ENCODE measurements at places on chromosomes 12 and 14. TPM values are rescaled to one million over a fixed set of nuclear protein-coding genes. Genes with fewer than 3 reads are reported as not detected.
A peak's percentile ranks its signal among the peaks of the same experiment; 100 is the strongest.

DNA sequence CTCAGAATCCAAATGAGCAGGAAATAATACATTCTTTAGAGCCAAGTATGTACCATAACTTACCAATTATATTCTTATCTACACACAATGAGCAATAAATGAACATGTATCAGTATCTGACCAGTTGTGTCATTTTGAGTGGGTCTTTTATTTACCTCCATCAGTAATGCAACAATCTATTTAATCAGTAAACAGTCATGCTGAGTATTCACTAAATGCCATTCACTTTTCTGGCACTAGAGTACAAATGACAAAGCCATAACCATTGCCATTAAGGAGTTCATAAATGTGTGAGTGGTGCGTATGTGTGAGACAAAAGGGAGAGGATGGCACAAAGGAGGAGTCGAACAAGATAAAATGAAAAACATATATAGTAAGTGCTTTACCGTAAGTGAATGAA lies 1.5 kb upstream of the STRAP start:
- no peak for DNase-seq

GRCh38 chr14:101591582-101591981 lies 30.3 kb downstream of the DIO3 start:
- DNase-seq, result no peak

DNA sequence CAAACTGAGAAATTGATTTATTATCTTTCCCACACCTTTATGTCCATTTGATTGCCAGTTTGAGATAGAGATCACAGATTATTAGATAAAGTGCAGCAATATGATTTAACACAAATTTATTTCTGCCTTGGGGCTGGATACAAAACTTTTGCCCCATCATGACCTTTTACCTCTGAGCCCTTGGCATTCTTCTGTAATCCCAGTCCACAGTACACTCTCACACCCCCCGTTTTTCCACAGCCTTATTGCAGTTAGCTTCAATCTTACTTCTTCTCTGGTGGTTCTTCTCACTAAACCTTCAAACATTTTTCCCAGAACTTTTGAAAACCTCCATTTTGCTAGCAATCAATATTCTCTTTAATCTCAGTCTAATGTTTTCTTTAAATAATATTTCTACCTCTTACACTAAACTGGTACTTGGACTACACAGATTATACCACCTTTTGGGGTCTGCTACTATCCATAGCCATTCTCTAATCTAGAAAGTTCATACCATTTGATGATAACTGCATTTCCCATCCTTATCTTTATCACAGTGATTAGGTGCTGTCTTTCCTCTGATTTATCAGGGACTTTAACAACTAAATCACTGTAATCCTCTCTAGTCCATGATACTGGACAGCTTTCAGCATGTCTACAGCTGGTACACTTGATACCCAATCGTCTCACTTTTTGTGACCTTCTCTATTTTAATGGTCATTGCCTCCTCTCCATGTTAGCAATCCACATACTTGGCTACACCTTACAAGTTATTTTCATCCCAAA lies 186.7 kb upstream of the PDE3A start:
- no peak for DNase-seq

DNA sequence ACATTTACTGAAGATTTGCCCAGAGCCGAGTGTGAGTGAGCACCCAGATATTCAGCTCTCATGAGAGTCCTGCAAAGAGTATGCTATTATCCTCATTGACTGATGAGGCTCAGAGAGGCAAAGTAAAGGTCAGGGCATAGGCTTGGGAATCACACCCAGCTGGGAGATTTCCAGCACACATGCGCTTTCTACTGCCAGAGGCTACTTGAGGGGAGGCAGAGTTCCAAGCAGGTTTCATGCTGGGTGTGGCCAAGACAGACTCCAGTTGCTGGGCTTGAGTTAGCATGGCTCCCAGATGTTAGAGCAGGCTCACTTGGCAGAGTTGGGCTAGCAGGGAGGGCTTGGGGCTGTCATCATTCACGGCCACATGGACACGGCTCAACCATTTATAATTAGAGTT lies 14.4 kb upstream of the FAM181A start:
- peak; percentile 56 for DNase-seq

The ADAM21 gene
- not detected for total RNA-seq

Data from stomach (tissue), 19 donors.